ENCODE measurements at places on chromosomes 11 and 22.

- peak; percentile 49 for DNase-seq
Measured at GRCh38 chr22:49827271-49827852, 311 bp downstream of the BRD1 start.

GRCh38 chr11:86218125-86219084 lies 26.1 kb upstream of the EED start:
- DNase-seq = peak; percentile 76

DNA sequence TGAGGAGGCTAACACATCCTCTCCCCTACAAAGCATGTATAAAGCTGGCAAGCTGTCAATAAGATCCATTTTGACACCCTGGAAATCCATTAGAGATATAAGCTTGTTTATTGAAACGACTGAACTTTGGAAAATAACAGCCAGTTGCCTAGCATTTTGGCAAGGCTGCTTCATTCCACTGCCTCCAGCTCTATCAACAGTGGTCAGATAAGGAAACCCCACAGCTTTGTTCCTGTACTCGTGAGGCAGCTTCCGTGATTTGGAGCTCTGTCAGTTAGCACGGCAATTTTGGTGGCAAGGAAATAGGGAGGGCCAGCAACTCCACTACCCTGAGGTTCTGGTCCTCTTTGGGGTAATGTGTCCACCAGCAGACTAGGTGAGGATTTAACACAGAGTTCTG lies 2.0 kb upstream of the OR51S1 start:
- no peak for DNase-seq

GRCh38 chr11:32960553-32961164 lies 55.0 kb upstream of the DEPDC7 start:
- peak; percentile 56 for DNase-seq

DNA sequence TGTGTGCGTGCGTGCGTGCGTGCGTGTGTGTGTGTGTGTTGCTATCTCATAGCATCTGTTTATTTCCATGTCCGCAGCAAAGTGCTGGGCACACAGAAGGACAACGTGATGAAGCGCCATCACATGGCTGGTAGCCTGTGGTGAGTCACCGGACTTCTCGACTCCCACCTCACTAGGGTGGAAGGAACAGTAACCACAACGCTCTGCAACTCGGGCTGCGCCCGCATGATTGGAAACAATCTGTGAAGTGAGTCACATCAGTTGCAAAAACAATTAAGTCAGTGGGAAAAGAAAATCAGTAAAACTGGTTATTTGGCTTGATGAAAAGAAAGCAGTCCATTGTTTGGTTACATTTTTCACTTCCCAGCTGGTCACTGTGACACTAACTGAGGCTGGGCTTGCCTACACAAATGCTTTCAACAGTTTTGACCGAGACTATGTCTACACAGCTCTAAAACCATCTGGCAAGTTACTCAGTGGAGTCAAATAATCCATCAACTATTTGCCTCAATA lies 437.3 kb upstream of the CADM1 start:
- DNase-seq = peak; percentile 99

DNA sequence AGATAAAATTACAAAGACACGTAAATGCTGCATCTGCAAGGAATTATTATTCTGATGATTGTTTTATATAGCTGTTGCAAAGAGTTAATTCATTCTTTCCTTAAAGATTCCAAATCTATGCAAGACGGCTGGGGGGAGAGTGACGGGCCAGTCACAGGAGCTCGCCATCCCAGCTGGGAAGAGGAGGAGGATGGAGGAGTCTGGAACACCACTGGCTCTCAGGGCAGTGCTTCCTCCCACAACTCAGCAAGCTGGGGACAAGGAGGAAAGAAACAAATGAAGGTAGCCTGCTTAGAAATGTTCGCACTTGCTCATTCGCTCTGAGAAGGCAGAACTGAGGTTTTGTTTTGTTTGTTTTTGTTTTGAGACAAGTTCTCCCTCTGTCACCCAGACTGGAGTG lies 73.0 kb upstream of the ADSL start:
- no peak for DNase-seq

DNA sequence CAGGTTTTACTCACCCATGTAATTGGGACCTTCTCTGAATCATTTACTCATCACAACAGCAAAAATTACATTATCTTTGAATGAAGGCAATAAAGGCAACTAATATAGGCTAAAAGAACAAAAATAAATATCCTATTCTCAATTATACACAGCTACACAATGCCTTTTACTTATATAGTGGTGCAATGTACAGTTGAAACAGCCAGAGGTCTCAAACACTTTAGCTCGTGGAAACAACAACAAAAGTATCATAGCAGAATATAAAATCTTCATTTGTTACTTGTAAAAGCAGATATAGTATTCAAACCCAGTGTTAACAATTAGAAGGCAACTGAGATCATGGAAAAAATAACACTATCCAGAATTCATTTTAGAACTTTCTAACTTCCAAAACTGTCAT lies 20.6 kb upstream of the CCDC34 start:
- no peak for DNase-seq

GRCh38 chr11:38272376-38272775 lies 1674.3 kb upstream of the RAG2 start:
- DNase-seq = no peak

DNA sequence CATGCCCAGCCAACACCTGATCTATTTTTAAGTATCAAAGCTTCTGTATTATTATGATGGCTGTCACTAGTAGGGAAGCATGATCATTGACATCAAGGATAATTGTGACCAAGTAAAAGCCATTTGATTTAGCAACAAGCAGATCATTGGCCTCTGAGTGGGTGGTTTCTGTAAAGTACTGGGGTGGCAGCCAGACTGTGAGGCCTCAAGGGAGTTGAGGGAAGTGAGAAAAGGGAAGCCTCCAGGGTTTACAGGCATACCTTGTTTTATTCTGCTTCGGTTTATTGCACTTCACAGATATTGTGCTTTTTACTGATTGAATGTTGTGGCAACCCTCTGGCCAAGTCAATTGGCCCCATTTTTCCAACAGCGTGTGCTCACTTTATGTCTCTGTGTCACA lies 60.1 kb downstream of the PRR5L start:
- peak; percentile 93 for DNase-seq

DNA sequence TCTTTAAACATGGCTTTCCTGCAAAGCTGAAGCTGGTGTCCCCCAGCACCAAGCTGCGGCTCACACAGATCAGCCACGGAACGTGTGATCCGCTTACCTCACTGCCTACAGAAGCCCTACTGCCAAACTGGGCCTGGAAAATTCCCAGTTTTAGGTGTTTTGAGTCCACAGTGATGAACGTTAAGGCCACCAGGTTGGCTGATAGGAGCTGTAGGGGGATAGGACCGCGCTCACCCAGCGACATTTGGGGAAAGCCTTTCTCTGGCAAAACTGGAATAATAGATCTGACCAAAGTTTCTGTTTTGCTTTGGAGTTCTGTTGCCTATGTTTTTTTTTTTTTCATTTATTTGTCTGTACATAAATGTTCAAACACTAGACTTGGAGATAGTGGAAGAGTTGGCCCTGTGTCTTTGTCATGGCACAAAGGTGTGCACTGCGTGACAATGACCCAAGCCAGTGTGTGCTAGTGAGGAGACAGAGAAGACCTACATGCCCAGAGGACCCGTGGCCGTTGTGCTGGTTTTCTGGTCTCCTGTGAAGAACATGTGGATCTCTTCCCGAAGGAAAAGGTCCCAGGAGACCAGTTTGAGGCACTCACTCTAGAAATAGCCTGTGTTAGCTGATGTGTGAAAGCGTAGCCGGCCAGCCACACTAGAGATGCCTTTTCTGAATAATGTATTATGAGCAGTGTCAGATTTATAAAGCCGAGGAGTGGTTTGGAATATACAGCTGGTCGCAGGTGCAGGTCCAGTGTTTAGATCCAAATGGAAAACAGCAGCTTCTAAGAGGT lies 15.0 kb downstream of the ASPHD2 start:
- DNase-seq = no peak

DNA sequence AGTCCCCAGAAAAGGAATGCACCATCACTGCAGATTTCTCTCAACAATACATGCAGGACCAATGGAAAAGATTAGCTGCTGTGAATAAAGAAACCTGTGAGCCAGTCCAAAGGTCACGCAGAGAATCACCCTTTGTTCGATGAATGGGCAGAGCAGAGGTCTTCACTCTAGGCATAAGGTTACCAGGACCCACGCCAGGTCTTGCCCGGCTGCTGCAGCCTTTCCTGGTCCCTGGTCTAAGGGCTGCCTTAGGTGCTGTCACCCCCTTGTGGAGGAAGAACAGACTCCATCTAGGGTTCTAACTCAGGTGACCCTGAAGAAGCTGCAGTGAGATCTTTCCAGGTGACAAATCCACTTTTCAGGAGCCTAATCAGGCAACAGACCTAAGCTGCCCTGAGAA lies 29.0 kb upstream of the NAP1L4 start:
- peak; percentile 11 for DNase-seq

GRCh38 chr22:38097557-38098409 lies 12.7 kb downstream of the BAIAP2L2 start:
- no peak for DNase-seq

DNA sequence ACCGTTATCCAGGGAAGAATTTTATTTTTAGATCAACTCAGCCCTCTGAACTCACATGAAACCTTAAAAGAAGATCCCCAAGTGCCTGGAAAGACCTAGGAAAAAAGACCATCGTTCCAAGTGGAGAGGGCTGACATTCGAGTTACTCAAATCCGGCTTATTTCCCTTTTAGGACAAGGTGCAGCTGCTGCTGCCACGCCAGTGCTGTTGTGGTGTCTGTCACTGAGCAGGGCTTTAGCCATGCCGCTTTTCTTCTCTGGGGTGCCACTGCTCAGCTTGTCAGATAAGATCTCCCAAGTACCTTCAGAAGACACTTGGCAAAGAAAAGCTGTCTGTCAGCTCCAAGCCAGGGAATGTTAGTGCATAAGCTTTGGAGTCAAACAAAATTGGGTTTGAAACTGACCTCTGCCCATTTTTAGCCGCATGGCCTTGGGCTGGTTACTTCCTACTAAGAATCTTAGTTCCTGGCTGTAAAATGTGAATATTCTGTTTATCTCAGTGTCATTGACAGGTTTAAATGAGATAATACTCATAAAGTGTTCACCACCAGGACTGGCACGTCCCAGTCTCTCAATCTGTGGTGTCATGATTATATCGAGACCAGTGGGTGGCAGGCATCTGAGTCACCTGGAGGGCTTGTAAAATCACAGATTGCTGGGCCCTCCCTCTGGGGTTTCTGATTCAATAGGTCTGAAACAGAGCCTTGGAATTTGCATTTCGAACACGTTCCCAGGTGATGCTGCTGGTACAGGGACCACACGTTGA lies 117.5 kb downstream of the PKNOX2 start:
- DNase-seq = no peak

GRCh38 chr11:99489581-99489980 lies 468.8 kb downstream of the CNTN5 start:
- no peak for DNase-seq

GRCh38 chr11:67435031-67435726 lies 2.3 kb downstream of the PTPRCAP start:
- no peak for DNase-seq

DNA sequence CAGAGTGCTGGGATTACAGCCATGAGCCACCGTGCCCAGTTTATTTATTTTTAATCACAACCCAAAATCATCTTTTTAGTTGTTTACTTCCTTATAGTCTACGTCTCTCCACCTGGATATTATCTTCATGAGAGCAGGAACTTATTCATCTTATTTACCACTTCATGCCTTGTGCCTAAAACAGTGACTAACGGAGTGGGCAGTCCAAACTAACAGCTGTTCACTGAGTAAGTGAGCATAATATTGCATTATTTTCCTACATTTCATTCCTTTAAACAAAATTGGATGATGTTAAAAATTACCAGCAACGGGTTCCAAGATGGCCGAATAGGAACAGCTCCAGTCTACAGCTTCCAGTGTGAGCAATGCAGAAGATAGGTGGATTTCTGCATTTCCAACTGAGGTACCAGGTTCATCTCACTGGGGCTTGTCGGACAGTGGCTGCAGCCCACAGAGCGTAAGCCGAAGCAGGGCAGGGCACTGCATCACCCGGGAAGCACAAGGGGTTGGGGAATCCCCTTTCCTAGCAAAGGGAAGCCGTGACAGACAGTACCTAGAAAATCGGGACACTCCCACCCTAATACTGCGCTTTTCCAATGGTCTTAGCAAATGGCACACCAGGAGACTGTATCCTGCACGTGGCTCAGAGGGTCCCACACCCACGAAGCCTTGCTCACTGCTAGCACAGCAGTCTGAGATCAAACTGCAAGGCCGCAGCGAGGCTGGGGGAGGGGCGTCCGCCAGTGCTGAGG lies 14.1 kb downstream of the TMEM123 start:
- DNase-seq = no peak

DNA sequence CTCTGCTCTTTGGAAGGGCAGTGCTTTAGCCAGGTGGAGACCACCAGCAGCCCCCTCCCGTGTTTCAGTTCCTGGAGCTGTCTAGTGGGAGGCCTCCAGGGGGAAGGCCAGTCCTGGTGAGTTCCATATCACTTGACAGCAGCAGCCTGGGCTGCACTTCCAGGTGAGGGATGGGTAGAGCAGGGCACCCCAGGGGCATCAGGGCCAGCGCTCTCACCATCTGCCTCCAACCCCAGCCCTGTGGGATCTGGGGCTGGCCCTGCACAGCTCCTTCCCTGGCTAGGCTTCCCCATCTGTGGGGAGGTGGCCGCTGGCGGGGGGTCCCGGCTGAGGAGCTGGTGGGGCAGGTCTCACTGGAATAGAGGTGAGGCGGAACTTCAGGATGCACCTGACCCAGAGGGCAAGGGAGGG lies 60.5 kb downstream of the MORC2 start:
- DNase-seq = no peak

DNA sequence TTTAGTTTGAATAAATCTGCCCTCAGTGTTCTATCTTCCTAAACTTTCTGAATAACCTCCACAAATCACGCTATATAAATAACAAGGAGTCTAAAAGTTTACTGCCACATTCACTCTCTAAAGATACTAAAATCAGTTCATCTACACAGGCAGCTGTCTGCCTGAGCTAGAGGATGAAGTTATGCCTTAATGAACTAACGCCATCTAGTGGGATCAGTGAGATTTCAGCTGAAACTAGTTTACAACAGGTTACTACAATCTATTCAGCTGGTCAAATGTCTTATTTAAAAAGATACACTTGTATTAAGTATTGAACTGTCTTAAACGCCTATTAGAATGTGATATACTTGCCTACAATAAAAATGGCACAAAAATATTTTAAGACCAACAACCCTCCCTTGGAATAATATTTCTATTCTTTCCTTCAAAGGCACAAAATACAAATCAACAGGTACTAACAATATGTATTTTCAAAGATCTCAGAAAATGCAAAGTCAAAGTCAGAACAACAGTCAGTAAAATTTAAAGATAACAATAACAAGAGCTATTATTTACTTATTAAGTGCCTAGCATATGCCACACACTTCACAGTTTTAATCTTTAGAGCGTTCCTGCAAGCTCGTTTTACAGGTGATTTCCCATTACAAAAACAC lies 84.1 kb downstream of the LARGE2 start:
- DNase-seq = peak; percentile 68

DNA sequence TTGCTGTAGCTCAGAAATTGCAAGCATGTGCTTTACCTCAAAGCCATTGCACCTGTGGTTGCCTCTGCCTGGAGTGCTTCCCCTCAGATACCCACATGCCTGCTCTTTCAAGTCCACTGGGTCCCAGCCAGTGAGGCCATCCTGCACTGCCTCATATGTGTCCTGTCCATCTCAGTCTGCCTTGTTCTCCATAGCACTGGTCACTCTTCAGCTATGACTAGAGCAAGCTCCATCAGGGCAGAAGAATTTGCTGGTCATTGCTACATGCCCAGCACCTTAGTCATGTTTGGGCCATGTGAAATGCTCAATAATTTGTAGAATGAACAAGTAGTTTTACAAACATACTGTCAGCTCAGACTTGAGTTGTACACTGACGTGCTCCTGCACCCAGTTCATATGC lies 64.4 kb upstream of the HORMAD2 start:
- DNase-seq = no peak

GRCh38 chr22:23575601-23576000 lies 4.5 kb downstream of the IGLL1 start:
- DNase-seq = no peak
